ENCODE measurements at places on chromosomes 4 and X.

DNA sequence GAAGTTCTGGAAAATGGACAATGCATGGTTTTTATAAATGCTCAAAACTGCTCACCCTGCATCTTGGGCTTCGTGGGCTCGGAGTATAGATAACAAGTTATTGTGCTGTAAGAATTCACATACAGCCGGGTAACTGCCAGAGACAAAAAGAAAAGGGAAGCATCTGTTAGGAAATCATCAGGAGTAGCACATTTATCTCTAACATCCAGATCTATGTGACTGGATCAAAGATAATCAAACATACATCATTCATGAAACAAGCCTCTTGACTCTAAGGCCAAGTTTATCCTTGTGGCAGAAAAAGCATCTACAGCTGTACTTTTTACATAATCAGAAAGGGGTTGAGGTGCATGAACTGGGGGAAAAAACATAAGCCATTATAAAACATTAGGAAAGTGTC is 264.2 kb downstream of the PPP3CA start:
- no peak for DNase-seq

DNA sequence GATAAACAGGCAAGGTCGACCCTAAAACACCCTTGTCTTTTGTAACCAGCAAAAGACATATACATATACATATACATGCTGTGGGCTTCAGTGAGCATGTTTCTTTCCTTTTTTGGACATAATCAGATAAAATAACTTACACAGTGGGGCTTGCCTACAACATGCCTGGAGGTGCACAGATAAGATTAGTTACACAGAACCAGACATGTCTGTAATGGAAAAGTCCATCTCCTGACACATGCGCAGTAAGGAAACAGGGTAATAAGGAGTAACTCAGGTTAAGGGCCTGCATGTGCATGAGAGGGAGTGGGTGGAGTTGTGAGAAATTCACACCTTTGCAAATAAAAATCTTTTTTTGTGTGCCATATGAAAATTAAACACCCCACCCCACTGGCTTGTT is 3.4 kb downstream of the UGT2A1 start:
- DNase-seq, result no peak

- DNase-seq, result no peak
These were observed 468.0 kb downstream of the EPHA5 start for GRCh38 chr4:65202165-65202852.

- peak; percentile 2 for DNase-seq
These were observed 155.7 kb downstream of the CHIC2 start for GRCh38 chr4:53908661-53909078.

DNA sequence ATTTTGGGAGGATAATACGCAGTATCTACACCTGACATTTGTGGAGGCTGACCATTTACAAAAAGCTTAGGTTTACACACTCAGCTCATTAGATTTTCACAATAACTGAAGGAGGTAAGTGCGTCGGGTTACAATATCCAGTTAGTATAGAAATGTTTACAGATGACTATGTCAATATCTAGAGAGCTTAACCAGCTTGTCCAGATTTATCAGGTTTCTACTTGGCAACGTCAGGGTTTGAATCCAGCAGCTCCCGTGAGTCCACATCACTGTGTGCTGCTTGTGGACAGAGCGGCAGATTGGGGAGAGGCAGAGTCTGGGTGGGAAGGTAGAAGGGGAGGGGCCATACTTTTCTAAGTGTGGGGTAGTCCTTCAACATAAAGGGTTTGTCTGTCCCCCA is 28.3 kb downstream of the ARHGAP10 start:
- no peak for DNase-seq

DNA sequence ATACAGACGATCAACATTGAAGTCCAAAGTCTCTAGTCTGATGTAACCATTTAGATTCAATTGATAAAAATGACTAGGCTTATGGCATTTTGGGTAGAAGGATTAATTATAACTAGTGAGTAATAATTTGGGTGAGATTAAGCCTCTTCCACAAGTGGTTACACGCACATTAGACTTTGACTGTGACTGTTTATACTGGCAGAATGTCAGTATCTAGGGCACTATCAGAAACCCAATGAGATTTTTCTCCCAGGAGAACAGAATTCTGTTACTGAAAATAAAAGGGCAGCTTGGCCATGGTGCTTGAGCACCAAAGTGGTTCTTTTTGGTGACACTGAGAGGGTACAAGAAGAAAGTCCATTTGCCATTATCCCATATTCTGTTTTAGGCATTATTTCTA is 3.3 kb downstream of the PLS3 start:
- DNase-seq, result no peak

- DNase-seq, result no peak
These were observed 118.7 kb upstream of the PRPS2 start for GRCh38 chrX:12672367-12673106.

DNA sequence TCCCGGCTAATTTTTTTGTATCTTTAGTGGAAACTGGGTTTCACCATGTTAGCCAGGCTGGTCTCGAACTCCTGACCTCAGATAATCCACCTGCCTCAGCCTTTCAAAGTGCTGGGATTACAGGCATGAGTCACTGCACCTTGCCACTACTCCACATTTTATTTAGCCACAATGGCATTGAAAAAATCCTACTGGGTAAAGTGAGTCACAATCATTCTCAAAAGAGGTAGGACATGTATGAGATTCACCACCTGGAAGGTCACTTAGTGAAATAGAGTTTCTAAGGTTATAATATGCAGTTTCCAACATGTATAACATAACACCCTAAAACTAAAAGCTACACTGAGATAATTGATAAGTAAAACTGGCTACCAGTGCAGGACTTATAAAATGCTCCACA is 159.2 kb downstream of the BTC start:
- DNase-seq, result no peak

- DNase-seq, result no peak
These were observed 206.7 kb downstream of the RASL11B start for GRCh38 chr4:53068755-53069330.

DNA sequence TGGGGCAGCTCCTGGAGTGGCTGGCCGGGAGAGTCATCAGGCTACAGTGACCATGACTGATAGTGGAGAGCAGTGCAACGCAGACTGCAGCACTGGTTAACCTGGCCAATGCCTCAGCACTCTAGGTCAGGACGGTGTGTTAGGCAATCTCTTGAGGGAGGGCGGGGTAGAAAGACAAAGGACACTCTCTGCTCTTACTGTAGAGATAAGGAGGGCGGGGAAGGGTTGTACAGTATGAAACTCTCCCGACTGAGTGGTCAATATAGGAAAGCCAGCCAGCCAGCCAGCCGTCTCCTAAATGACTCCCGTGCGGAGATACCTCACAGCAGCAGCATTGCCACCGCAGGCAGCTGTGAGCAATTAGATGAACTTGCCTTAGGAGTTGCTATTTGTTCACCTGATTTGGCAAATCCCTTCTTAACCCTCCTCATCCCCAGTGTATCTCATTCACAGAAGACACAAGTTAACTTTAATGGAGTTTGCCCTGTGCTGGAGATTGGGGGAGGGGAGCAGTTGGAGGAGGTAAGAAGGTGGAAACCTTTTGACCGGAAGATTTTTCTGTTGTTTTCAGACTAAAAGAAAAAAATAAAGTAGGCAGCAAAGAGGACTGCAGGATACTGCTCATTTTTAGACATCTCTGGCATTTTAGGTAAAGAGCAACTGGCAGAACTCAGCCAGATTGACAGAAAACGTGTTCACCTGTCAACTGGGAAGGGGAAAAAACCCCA is 330.5 kb downstream of the HNRNPD start:
- no peak for DNase-seq

DNA sequence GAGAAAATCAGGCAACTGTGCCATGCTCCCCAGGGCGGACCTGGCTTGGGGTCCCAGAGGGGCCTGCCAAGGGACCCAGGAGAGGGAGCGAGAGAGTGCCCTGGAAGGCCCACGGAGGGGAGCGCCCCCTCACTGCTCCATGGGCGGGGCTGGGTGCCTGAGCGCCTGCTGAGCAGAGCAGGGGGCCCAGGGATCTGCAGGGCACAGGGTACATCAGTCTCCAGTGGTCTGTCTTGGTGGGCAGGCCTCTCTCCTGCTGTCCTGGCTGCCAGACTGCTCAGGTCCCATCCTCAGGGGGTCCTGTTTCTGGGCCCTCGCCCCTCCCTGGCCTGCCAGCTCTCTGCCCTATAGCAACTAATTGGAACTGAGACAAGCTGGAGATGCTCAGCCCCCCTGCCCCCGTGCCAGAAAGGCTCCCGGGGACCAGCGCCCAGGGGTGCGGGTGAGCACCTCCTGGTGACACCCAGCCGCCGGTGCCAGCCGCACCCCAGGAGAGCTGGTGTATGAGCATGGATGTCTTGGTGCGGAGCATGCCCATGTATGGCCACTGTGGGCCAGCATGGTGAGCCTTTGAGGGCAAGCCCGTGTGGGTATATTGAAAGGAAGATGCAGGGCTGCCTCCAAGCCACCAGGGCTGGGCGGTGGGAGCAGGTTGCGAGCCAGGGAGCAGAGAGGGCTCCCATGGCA is 1.3 kb downstream of the BGN start:
- no peak for DNase-seq

DNA sequence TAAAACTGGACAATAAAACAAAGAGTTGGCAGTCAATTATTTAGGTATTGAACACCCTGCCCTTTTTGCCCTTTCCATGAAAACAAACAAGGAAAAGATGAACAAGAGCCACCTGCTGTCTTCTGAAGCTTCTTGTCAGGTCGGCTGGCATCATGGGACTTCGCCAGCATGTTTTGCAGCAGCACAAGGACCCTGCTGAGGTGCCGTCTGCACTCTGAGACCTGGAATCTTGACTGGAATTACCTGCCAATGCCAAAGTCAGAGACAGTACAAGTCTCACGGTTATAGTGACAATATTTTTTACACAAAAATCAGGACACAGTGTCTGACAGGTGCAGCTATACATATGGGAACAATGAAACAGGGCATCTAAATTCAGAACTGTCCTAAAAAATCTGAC is 284.5 kb downstream of the GASK1B start:
- DNase-seq, result no peak

- no peak for DNase-seq
These were observed 139.2 kb downstream of the NWD2 start for GRCh38 chr4:37383579-37384229.

DNA sequence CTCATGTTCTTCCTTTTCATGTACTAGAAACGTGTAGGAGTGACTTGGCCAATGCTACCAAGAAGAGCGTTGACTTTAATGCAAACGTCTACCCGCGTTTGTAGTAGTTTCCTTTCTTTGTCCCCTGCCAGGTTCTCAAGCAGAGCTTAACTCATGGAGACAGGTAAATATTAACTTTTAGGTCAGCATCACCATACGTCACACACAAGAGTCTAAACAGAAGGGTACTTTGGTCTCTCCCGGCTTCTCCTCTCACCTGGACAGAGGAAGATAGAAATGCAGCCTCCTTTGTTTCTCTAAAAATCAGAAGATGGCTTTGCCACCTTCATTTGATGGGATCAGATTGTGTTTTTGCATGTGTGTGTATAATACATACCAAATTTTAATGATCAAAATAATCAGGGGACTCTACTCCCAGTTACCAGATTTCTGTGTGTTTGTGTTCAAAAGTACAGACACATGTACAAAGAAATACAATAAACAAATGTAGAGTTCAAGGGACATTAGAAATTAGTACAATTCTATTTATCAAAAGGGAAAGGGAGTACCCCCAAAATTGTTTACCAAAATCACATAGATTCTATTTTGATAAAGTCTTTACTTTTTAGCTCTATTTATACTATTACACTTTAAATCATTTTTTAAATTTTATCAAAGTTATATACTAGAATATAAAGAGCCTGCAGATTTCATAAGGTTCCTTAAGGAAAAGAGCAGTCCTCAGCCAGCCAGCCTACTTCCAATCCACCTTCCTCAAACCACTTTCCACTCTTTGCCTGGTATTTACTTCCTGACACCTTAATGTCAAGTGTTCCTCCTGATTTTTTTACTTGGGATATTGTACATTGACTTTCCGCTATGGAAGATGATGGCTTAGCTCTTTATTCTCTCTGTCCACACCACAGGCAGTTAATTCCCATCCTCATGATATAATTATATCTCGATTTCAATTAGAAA is 195.5 kb downstream of the RELL1 start:
- no peak for DNase-seq

GRCh38 chr4:140697709-140698560 is 58.2 kb downstream of the TBC1D9 start:
- DNase-seq, result no peak

DNA sequence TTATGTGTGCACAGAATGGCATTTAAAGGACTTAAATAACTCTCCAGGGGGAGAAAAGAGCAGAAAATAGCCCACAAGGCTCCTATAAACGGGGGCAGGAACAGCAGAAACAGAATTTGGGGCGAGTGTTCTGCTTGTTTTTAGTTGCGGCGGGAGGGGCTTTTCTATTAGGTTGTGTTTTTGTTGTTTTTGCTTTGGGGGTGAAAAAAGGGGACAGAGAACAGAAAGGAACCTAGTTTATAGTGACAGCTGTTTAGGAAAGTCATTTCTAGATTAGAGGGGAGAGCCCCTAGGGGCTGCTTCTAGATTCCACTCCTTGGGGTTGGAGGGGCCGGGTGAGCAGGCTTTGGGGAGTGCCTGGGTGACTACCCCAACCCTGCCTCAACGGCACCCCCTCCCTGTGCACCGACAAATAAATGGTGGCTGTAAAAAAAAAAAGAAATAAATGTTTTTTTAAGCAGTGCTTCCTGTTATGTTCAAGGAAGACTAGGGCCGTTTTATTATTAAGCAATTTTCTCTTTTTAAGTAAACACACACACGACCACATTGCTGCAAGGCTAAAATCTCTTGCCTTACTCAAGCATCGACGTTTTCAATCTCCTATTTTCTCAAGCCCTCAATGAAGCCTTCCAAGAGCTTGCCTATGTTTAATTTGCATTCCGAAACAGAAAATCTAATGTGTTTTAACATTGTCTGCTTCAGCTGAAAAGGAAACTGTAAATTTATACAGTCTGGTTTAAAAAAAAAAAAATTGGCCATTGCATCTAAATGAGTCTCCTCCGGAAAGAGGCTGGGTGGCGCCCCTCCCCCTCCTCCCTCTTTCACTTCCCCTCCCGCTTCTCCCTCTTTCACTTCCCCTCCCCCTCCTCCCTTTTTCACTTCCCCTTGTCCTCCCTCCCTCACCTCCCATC is 123.3 kb upstream of the TBL1X start:
- DNase-seq, result no peak

DNA sequence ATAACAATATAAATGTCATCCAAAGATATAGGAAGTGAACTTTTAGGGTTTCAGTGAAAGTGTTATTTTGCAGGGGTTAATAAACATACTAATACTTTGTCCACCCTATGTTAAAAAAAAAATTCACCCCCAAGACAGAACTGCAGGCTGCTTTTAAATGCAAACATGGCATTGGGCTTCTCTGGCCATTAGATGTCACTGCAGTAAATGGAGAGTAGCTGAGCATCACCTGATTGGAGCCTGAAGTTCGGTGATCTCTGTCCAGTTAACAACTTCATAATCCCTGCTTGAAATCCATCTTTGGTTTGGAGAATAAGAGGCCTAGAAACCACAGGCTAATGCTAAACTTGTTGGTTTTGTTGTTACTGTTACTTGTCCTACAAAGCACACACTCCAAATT is 18.7 kb downstream of the SLC25A43 start:
- no peak for DNase-seq

GRCh38 chr4:121846662-121847061 is 23.0 kb upstream of the CCNA2 start:
- DNase-seq, result no peak

- no peak for DNase-seq
These were observed 677 bp upstream of the CYP4V2 start for GRCh38 chr4:186190581-186191199.

GRCh38 chrX:21738210-21738949 is 19.5 kb downstream of the SMPX start:
- DNase-seq, result peak; percentile 88
